ENCODE measurements at places on chromosomes 11 and 22. TPM values are rescaled to one million over a fixed set of nuclear protein-coding genes. Genes with fewer than 3 reads are reported as not detected.
A peak's percentile ranks its signal among the peaks of the same experiment; 100 is the strongest.

DNA sequence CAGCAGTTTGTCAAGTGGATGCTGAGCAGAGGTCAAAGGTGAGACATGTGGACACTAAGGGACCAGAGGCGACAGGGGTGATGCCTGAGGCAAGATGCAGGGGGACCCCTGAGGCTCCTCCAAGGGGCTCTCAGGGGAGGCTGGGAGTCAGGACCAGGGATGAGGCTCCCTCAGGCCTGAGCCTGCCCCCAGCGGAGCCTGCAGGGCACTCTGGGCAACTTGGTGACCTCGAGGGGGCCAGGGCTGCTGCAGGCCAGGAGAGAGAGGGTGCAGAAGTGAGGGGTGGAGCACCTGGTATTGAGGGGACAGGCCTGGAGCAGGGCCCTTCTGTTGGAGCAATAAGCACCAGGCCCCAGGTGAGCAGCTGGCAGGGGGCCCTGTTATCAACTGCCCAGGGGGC, 6.1 kb downstream of the EHBP1L1 start:
- peaks cover 28% of the 10 kb centered on the region for H3K27me3 ChIP-seq
- peaks cover 16% of the 10 kb centered on the region for H3K4me1 ChIP-seq
- peak overlapping the region; percentile 50 for H3K4me3 ChIP-seq
- no peak for DNase-seq

GRCh38 chr11:73413256-73413655, 37.1 kb downstream of the RELT start:
- peaks cover 8% of the 10 kb centered on the region for H3K27me3 ChIP-seq
- peaks cover 8% of the 10 kb centered on the region for H3K36me3 ChIP-seq
- peaks cover 5% of the 10 kb centered on the region for H3K4me1 ChIP-seq
- no peak overlapping the region for H3K27ac ChIP-seq
- no peak for DNase-seq

DNA sequence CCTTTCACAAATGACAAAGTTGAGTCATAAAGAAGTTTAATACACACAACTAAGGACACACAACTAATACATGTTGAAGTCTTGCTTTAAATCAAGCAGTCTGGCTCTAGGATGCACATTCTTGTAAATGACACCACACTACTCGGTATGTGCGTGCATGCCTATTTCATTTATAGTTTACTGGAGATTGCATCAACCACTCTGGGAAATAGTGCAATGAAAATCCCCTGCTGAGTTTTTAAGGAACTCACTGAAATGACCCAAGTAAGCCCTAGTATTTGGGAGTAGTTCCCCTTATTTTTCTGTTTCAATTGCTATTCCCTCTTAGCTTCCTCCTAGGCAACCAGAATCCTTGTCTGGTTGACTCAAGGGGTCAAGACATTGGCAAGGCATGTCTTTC, 160.2 kb upstream of the LARGE1 start:
- DNase-seq = no peak
- no peak overlapping the region for H3K4me3 ChIP-seq
- H3K4me1 ChIP-seq = no peaks in the 10 kb centered on the region

GRCh38 chr11:128503245-128503991, 83.9 kb downstream of the ETS1 start:
- H3K4me1 ChIP-seq = peaks cover 13% of the 10 kb centered on the region
- H3K4me3 ChIP-seq = no peak overlapping the region
- no peaks in the 10 kb centered on the region for H3K36me3 ChIP-seq
- peaks cover 10% of the 10 kb centered on the region for H3K27me3 ChIP-seq
- DNase-seq = no peak

- no peak overlapping the region for H3K4me3 ChIP-seq
- no peaks in the 10 kb centered on the region for H3K36me3 ChIP-seq
- no peaks in the 10 kb centered on the region for H3K27me3 ChIP-seq
- no peak overlapping the region for H3K27ac ChIP-seq
- no peaks in the 10 kb centered on the region for H3K4me1 ChIP-seq
These were observed 9.4 kb downstream of the C11orf97 start for GRCh38 chr11:94521684-94522083.

The MYOD1 gene
- not detected for total RNA-seq

The HBB gene
- total RNA-seq = not detected

DNA sequence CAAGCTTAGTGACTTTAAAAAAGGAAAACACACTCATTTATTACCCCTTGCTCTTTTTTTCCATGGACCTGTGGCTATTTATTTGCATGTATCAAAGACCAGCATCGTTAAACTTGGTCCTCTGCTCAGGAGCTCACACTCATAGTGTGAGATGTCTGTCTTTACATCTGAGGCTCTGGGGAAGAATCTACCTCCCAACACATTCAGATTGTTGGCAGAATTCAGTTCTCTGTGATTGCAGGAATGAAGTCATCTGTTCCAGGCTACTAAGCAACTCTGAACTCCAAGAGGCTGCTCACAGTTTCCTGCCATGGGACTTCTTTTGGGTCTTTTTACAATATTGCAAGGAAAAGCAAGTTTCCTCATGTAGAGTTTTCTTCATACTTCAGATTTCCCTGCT, 138.8 kb downstream of the LRRC4C start:
- H3K4me1 ChIP-seq = no peaks in the 10 kb centered on the region
- H3K27me3 ChIP-seq = no peaks in the 10 kb centered on the region
- DNase-seq = no peak
- H3K27ac ChIP-seq = no peak overlapping the region
- H3K36me3 ChIP-seq = no peaks in the 10 kb centered on the region
- no peak overlapping the region for H3K4me3 ChIP-seq

DNA sequence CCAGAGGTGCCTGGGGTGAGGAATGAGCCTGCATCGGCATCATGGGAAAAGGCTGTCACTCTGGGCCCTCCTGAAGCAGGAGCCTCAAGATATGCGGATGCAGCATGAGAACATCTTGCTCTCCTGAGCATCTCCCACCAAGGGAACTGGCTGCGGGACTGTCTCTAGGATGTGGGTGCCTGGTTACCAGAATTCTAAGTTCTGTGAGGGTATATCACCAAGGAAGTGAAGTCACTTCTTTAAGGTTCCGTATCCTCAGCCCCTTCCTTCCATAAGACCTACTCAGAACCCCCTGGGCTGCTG, 86.9 kb downstream of the GGTLC2 start:
- H3K27ac ChIP-seq = no peak overlapping the region
- H3K27me3 ChIP-seq = peaks cover 2% of the 10 kb centered on the region
- DNase-seq = no peak
- no peak overlapping the region for H3K4me3 ChIP-seq
- no peaks in the 10 kb centered on the region for H3K36me3 ChIP-seq

The APOL6 gene
- total RNA-seq = not detected

The PARVB gene
- total RNA-seq = 7.7 TPM

GRCh38 chr11:63850920-63851319, 12.0 kb downstream of the MARK2 start:
- no peak overlapping the region for H3K27ac ChIP-seq
- no peaks in the 10 kb centered on the region for H3K36me3 ChIP-seq

- H3K27me3 ChIP-seq = peaks cover 1% of the 10 kb centered on the region
- no peak overlapping the region for H3K27ac ChIP-seq
- H3K4me3 ChIP-seq = no peak overlapping the region
- no peak for DNase-seq
- peaks cover 5% of the 10 kb centered on the region for H3K36me3 ChIP-seq
- no peaks in the 10 kb centered on the region for H3K4me1 ChIP-seq
These were observed 1621.6 kb upstream of the RAG2 start for GRCh38 chr11:38219636-38220035.

The SLC7A4 gene
- 0.59 TPM for total RNA-seq

DNA sequence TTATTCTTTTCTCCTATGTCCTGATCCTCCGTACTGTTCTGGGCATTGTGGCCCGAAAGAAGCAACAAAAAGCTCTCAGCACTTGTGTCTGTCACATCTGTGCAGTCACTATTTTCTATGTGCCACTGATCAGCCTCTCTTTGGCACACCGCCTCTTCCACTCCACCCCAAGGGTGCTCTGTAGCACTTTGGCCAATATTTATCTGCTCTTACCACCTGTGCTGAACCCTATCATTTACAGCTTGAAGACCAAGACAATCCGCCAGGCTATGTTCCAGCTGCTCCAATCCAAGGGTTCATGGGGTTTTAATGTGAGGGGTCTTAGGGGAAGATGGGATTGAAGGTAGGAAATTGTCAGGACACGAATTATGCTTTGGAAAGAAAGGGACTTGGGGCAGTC, 843 bp downstream of the OR51T1 start:
- no peaks in the 10 kb centered on the region for H3K4me1 ChIP-seq
- no peak for DNase-seq
- no peaks in the 10 kb centered on the region for H3K27me3 ChIP-seq
- no peak overlapping the region for H3K4me3 ChIP-seq
- no peaks in the 10 kb centered on the region for H3K36me3 ChIP-seq

DNA sequence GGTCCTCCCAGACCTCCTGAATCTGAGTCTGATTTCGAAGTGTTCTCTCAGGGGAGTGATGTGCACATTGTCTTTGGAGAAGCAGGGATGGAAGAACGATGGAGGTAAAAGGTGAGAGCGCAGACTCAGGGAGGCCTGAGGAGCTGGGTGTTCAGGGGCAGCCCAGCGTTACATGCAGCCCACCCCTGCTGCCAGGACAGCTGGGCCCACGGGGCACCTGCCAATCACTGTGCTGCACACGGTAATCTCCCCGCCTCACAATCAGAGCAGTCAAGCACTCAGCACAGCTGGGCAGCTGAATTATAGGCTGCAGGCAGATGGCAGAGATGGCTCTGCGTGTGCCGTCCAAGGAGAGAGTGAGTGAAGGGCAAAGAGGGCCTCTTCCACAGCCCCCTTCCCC, 17.9 kb upstream of the HTR3A start:
- H3K27ac ChIP-seq = peak overlapping the region; percentile 12
- H3K4me3 ChIP-seq = no peak overlapping the region
- H3K4me1 ChIP-seq = peaks cover 12% of the 10 kb centered on the region
- no peaks in the 10 kb centered on the region for H3K36me3 ChIP-seq
- no peaks in the 10 kb centered on the region for H3K27me3 ChIP-seq

GRCh38 chr22:32858121-32858703, 56.7 kb downstream of the TIMP3 start:
- no peak overlapping the region for H3K4me3 ChIP-seq
- H3K4me1 ChIP-seq = peaks cover under 1% of the 10 kb centered on the region
- H3K36me3 ChIP-seq = no peaks in the 10 kb centered on the region
- H3K27me3 ChIP-seq = peaks cover 3% of the 10 kb centered on the region

The KRTAP5-10 gene
- not detected for total RNA-seq

DNA sequence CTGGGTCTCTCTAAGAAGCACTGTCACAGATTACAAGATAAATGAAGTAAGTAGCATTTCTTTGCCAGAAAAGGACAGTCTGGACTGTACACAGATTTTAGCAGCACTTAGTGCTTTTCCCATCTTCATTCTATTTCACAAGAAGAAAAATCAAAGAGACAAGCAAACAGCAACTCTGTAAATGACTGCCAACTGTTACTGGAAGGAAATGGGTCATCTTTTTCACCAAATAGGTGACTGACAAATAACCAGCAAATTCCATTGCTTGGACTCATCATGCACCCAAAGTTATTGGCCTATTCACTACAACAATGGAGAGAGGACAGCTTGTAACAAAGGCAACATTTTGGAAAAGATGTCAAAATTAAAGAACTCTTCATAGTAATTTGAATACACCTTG, 28.9 kb upstream of the CARD18 start:
- no peak overlapping the region for H3K27ac ChIP-seq
- no peaks in the 10 kb centered on the region for H3K36me3 ChIP-seq

- no peaks in the 10 kb centered on the region for H3K27me3 ChIP-seq
- H3K4me1 ChIP-seq = no peaks in the 10 kb centered on the region
- H3K4me3 ChIP-seq = no peak overlapping the region
- H3K27ac ChIP-seq = no peak overlapping the region
- H3K36me3 ChIP-seq = peaks cover 8% of the 10 kb centered on the region
- DNase-seq = no peak
These were observed 190.3 kb upstream of the NARS2 start for GRCh38 chr11:78764946-78765345.

The FOLH1 gene
- total RNA-seq = 1.1 TPM

DNA sequence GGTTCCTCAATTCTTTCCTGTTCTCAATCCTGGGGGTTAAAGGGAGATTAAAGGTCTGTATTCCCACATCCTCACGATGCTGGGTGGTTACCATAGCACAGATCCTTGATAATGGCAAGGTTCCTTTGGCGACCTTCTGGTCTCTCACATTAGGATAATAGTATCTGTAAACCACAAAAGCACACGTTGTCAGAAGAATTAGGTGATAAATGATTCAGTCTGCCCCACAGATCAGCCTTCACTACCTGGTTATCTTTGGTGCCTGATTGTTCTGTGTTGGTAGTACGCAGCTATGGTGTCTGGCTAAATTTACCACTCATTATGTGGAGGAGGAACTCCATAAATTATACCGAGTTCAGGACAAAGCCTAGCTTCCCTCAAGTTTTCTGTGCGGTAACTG, 78.4 kb downstream of the C2CD3 start:
- no peak for DNase-seq
- no peaks in the 10 kb centered on the region for H3K4me1 ChIP-seq
- peak overlapping the region; percentile 6 for H3K4me3 ChIP-seq
- peak overlapping the region; percentile 66 for H3K27ac ChIP-seq

DNA sequence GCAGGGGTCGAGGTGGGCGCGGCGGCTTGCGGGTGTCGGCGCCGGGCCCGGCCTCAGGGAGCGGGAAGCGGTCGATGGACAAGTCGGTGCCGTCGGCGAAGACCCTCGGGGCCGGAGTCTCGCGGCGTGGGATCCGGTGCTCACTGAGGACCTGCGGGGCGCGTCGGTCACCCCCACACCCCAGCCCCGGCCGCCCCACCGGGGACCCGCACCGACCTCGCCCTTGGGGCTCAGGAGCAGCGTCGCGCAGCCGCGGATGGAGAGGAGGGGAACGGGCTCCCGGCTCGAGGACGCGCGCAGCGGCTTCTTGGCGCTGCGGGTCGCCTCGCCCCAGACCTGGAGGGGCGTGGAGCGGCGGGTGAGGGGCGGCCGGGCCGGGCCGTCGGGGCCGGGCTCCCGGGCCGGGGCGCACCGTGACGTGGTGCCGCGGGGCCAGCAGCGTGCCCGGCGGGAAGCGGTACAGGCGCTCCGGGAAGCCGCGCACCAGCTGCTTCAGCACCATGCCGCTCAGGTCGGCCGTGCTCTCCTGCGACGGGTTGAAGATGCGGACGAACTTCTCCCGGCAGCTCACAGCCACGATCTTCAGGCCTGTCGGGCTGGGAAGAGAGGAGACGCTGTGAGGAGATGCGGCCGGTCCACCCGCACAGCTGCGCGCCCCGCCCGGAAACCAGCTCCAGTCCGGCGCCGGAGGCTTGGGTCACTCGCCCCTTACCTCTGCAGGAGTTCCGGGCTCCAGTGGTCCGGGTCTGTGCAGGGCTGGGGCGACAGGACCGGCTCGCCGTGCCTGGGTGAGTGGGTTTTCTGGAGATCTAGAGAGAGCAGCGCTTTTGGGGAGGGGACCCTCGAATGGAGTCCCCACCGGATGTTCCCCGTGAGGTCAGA, 4.5 kb downstream of the LMNTD2 start:
- H3K4me1 ChIP-seq = peaks cover 1% of the 10 kb centered on the region
- peak overlapping the region; percentile 65 for H3K4me3 ChIP-seq
- H3K36me3 ChIP-seq = no peaks in the 10 kb centered on the region
- H3K27me3 ChIP-seq = peaks cover 5% of the 10 kb centered on the region

GRCh38 chr11:86812322-86812670, 12.0 kb downstream of the PRSS23 start:
- H3K4me3 ChIP-seq = no peak overlapping the region
- no peaks in the 10 kb centered on the region for H3K4me1 ChIP-seq
- H3K36me3 ChIP-seq = no peaks in the 10 kb centered on the region
- no peak overlapping the region for H3K27ac ChIP-seq

All from glutamatergic neuron (in vitro differentiated cells).